Thymus (tissue), 14 donors: ENCODE measurements at places on chromosomes 11 and 22.

- no peak for DNase-seq
Measured at GRCh38 chr11:46745328-46745727, 26.3 kb downstream of the F2 start.

DNA sequence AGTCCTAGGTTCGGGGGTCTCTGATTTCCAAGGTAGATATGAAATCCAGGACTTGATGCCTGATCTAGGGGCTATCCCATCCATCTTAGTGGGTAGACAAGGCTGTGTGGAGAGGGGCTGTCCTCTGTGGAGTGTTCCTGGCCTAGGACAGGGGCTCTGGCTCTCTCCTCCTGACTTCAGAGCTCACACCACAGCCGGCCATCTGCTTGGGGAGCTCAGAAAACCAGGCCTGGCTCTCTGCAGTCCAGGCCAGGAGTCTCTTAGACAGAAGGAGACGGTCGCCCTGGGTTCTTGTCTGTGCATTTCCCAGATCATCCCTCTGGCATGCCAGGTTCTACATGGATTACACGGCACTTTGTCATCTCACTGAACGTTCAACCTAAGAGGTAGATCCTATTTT lies 17.9 kb downstream of the TUB start:
- DNase-seq: no peak

GRCh38 chr11:17012712-17013547 lies 1.3 kb downstream of the PLEKHA7 start:
- DNase-seq: no peak

DNA sequence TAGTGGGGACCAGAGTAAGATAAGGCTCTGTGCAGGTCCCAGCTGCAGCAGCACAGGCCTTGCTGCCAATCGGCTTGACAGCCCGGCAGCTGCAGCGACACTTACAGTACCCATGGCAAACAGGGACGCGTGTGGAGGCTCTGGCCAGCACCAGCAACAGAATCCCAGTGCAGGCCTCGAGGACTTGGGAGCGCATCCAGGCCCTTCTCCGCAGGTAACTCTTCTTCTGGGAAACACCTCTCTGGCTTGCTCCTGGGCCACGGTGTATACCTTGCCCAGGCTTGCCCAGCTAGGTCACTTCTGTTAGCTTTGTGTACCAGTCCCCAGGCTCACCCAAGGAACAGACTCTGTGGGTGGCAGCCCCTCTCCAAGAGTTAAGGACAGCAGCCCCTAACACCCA lies 126.7 kb downstream of the CTTN start:
- DNase-seq: no peak

GRCh38 chr11:61539006-61539405 lies 30.5 kb downstream of the LRRC10B start:
- no peak for DNase-seq
